ENCODE measurements at places on chromosomes 16 and 17. TPM values are rescaled to one million over a fixed set of nuclear protein-coding genes. Genes with fewer than 3 reads are reported as not detected.

Gene MGAT5B
- total RNA-seq = 1.2 TPM

GRCh38 chr16:726188-726437, 130 bp downstream of the CCDC78 start:
- no peak for DNase-seq

Gene KRT28
- total RNA-seq = not detected

DNA sequence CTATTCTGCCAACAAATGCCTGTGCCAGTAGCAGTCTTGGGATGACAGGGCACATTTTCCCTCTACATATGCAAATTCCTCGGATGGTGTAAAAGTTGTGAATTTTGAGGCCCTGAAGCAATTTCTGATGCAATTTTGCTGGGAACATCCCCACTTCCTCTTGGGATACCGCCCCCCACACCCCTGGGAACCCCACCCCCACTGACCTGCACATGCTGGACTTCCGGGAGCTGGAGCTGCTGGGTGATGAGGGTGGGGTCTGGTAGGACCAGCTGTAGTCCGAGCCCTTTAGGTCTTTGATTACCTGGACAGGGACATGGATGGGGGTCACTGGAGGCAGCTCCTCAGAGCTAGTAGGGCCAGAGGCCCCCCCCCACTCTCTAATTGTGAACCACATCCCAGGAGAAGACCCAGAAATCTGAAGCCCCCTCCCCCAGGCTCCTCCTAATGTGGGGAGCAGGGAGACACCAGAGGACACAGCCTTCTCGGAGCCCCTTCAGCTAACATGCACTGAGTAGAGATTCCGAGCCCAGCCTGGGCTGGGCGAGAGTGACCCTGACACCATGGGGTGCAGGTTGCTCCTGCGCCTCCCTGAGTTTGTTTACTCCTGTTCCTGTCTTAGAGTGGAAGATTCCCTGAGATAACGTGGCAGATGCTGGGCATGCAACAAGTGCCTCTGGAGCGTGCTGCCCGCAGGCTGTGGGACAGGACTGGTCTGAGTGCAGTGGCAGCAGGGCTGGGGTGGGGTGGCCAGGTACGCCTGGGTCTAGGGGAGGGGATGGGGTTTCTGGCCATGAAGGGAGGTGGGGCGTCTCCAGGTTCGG, 9.0 kb downstream of the MTSS2 start:
- DNase-seq = no peak

DNA sequence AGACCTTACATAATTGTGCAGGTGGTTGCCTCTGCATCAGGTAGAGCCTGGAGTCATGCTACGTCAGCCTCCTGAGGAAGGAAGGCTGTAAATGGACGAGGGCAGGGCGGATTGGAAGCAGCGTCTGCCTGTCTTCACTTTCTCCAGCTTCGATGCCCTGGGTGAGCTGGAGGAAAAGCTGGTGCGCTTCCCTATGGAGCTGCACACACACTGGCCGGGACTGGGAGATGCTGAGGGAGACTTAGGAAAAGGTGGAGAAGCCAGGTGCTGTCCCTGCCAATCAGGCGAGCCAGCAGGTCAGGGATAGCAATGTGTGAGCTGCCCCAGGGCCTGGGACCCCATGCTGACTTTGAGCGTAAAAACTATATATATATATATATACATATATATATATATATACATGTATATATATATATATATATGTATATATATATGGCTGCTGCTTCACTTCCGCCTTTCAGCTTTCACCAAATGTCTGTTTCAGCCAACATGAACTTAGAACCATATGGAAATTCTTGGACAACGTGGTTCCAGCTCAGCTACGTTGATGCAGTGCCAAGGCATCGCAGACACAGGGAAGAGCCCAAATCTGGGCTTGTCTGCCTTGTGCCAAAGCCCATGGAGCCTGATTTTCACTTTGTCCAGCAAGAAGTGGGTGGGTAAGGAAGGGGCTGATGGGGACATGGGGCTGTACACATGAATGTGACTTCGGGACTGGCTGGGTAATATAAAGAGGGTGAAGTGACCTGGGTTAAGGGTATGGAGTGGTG, 71.5 kb upstream of the NKD1 start:
- no peak for DNase-seq

GRCh38 chr16:783404-784161, 4.6 kb downstream of the RPUSD1 start:
- DNase-seq = no peak

DNA sequence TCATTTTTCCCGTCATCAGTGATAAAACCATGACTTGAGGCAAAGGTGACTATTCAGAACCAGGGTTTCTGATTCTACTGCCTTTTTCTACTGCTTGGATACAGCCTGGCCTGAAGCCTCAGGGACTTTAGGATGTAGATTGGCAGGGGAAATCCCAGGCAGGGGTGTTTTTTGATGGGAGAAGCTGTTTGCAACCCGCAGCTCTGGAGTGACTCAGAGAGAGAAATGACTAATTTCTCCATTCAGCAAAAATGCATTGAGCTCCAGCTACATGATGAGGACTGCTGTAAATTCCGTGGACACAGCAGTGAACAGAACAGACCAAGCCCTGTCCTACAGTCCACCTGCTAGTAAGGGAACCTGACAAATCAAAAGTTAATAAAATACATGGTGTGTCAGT, 560.6 kb downstream of the CDH13 start:
- no peak for DNase-seq

DNA sequence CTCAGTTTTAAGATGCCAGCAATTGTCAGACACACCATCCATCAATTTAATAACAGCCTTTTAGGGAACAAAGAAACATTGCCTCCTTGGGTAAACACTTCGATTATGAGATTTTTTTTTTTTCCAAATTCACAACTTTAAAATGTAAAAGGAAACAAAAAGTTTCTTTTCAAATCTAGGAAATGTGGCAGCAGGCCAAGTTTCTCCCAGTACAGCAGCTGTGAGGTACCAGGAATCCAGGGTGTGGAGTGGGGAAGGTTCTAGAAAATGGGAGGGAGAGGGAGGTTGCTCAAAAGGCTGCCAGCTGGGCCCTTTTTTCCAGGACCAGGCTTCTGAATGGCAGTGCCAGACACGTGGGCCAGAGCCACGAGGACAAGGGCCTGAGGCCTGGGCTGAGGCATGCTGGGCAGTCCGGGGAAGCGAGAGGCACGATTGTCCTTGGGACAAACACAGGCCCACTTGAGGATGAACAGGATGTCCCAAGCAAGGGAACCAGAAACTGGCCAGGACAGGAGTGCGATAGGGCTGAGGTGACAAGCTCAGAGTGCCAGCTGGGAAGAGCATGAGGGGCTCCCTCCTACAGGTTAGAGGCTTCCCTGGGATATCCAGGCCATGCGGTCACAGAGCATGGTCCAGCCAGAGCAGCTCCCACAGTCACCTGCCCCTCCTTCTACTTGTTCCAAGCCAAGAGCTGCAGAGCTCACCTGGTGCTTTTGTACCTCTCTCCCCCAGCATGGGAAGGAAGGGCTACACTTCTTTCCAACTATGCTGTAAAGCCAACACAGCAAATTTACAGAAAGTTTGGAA, 215.1 kb downstream of the KATNIP start:
- no peak for DNase-seq

Gene SMIM22
- total RNA-seq = not detected

- DNase-seq = no peak
Observed at GRCh38 chr16:23293016-23293415, 9.1 kb upstream of the SCNN1B start.

Gene ACSM2A
- not detected for total RNA-seq

GRCh38 chr17:40819528-40820125, 2.8 kb downstream of the KRT10 start:
- no peak for DNase-seq

Gene TBC1D3H
- total RNA-seq = not detected

DNA sequence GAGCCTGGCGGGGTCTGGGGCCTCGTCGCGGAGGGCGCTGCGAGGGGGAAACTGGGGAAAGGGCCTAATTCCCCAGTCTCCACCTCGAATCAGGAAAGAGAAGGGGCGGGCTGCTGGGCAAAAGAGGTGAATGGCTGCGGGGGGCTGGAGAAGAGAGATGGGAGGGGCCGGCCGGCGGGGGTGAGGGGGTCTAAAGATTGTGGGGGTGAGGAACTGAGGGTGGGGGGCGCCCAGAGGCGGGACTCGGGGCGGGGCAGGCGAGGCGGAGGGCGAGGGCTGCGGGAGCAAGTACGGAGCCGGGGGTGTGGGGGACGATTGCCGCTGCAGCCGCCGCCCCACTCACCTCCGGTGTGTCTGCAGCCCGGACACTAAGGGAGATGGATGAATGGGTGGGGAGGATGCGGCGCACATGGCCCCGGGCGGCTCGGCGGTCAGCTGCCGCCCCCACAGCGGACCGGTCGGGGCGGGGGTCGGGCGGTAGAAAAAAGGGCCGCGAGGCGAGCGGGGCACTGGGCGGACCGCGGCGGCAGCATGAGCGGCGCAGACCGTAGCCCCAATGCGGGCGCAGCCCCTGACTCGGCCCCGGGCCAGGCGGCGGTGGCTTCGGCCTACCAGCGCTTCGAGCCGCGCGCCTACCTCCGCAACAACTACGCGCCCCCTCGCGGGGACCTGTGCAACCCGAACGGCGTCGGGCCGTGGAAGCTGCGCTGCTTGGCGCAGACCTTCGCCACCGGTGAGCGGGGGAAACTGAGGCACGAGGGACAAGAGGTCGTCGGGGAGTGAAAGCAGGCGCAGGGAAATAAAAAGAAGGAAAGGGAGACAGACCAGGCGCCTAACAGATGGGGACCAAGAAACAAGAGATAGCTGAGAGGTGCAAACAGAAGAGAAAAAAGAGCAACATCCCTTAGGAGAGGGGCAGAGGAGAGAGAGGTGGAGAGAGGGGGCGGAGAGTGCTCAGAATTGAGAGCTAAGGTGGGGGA, at the start of gene PNMT:
Gene PNMT (plus strand): TSS at position 509 of the 980 bp plus-strand sequence. CDS start 23 bp downstream, at position 532.
- DNase-seq = peak; percentile 46

DNA sequence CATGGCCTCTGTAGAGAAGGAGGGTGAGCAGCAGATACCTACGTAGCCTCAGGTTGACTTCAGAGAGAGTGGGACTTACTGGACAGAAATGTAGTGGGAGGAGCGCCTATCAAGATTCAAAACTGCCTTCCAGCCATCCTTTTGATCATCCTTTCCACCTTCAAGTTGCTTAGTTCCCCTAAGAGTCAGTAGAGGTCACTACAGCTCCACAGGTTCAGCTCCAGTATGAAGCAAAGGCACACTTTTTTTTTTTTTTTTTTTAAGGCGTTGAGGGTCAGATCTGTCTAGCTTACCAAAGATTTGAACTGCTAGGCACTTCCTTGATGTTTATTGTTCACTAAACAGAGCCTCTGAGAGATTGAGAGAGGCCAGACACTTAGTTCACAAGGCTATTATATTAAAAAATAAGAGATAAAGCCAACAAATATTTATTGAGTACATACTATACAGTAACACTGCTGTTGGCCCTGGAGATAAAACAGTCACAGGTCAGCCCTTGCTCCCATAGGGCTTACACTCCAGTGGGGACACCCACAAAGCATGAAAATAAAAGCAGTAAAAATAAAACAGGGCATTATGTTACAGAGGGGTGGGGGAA, 3.1 kb downstream of the RNF227 start:
- peak; percentile 49 for DNase-seq

GRCh38 chr17:64698725-64699124, 36.6 kb upstream of the SMURF2 start:
- no peak for DNase-seq

- no peak for DNase-seq
Observed at GRCh38 chr17:2090804-2091534, 36.1 kb downstream of the HIC1 start.

Gene SLC52A1
- 0.23 TPM for total RNA-seq

Gene LITAFD
- not detected for total RNA-seq

Gene TMED6
- total RNA-seq = 1.2 TPM

Gene ABCA9
- total RNA-seq = not detected

Gene VTN
- total RNA-seq = 0.31 TPM

Gene RABEP1
- 51.4 TPM for total RNA-seq

DNA sequence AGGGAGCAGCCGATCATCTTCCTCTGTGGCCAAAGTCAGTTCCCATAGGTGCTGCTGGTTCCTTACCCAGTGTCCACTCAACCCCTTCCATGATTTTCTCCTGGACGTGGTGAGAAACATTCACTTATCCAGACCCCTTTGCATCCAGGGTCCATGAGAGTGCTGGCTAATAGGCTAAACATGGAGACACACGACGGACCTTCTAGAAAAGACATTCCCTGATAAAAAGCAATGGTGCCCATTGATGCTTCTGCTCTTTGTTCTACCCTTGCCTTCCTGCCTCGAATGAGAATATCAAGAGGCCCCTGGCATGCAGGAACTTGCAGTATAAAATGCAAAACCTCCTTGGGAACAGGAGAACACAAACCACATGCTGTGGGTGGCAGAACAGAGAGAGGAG, 2.3 kb downstream of the TEKT5 start:
- DNase-seq = no peak

GRCh38 chr17:35377068-35377467, 3.6 kb upstream of the SLFN11 start:
- DNase-seq = no peak

All from activated T-helper 1 cell treated with anti-CD3 and anti-CD28 coated beads, Interleukin-12 subunit alpha, Interleukin-12 subunit beta, Interleukin-2, Interleukin-4 antibody, amounts not matched to agents 30 ng/mL and 10 ng/mL and 1 ng/mL, durations not matched to agents 14 hours and 24 hours and 36 hours (primary cell).